ENCODE measurements at places on chromosomes 4 and X. TPM values are rescaled to one million over a fixed set of nuclear protein-coding genes. Genes with fewer than 3 reads are reported as not detected.

The RIPPLY1 gene
- total RNA-seq = not detected

The CDKL2 gene
- 0.46 TPM for total RNA-seq

The PTPN13 gene
- 2.5 TPM for total RNA-seq

The IL13RA2 gene
- total RNA-seq = not detected

The RBPJ gene
- total RNA-seq = 35.2 TPM

The SORCS2 gene
- total RNA-seq = 2.8 TPM

The PRR32 gene
- total RNA-seq = not detected

The HTRA3 gene
- 42.7 TPM for total RNA-seq

The FABP2 gene
- total RNA-seq = not detected

The DMD gene
- 228 TPM for total RNA-seq

The FGF2 gene
- 6.2 TPM for total RNA-seq

The RTL3 gene
- 0.30 TPM for total RNA-seq

The SLC4A4 gene
- 33.1 TPM for total RNA-seq

The MAOA gene
- total RNA-seq = 142 TPM

The FAM9C gene
- not detected for total RNA-seq

The ARHGAP6 gene
- 6.0 TPM for total RNA-seq

The SH3D19 gene
- total RNA-seq = 108 TPM

Measured in heart right ventricle (tissue), 16 donors.